ENCODE measurements at places on chromosomes 7 and 10. TPM values are rescaled to one million over a fixed set of nuclear protein-coding genes. Genes with fewer than 3 reads are reported as not detected.

GRCh38 chr7:148044173-148044572, 546.4 kb upstream of the C7orf33 start:
- DNase-seq: no peak

DNA sequence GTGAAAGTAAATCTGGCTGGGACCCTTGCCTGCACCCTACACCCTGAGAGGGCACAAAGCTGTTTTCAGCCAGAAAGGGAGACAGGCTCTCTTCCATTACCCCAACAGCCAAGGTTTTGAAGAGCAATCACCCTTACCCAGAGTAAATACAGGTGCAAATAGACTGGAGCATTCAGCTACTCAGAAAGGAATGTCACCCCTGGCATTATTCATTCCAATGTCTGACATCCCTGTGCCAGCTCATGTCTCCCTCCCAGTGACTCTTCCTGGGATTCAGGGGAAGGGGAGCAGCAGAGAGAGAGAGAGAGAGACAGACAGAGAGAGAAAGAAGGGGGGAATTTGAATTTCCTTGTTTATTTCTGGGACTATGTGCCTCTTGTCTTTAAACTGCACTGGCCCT, 611.8 kb downstream of the SORCS3 start:
- DNase-seq: no peak

- no peak for DNase-seq
Observed at GRCh38 chr7:44771358-44771757, 22.7 kb downstream of the ZMIZ2 start.

DNA sequence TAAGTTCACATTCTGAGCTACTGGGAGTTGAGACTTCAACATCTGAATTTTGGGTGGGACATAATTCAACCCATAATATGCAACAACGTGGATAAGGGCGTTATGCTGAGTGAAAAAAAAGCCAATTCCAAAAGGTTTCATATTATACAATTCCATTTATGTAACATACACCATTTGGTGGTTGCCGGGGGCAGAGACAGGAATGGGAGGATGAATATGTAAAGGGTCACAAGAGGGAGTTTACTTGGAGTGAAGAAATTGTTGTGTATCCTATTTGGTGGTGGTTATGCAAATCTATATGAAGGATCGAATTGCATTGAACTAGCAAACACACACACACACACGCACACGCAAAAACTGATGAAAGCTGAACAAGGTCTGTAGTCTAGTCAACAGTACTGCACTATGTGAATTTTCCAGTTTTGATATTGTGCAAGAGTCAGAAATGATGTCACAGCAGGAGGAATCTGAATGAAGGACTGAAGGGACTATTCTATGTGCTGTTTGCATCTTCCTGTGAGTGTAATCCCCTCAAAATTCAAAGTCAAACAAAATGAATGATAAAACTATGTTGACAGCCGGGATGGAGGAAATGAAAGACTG, 249.2 kb upstream of the HABP2 start:
- no peak for DNase-seq

DNA sequence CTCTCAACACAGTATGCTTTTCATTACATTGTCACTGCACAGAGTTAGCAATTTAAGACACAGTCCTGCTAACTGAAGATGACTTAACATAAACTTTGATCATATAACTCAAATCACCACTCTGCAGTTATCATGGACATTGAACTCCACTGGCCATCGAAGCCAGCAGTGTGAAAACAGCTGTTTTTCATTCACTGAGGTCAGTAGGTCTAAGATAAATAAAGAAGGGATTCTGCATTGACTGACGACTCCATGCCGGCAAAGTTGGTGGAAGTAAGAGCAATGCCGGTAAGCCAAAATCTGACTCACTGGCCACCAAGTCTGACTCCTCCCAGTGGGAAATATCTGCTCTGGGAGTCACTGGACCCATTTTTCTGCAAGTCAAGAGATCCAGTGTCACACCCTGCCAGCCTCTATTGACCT, 449.9 kb upstream of the ANKRD30A start:
- no peak for DNase-seq

DNA sequence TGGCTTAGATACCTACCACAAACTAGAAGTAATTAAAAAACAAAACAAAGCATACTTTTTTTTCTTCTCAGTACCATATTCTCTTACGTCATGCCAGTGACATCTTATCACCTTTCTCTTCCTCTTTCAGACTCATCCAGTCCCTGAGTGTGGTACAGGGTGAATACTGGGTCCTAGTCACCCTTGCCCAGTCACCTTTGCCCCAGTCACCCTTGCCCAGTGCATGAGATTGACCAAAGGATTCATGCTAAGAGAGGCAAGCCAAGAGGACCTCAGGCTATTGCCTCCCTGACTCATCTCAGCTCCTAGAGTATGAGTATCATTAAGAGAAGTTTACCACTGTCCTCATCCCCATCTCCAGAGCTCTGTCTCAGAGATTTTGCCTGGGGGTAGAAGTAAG, 10.0 kb upstream of the TSPAN12 start:
- DNase-seq: no peak

GRCh38 chr7:14828053-14828452, 74.5 kb downstream of the DGKB start:
- DNase-seq: no peak

GRCh38 chr10:103548006-103548405, 54.5 kb downstream of the NEURL1 start:
- DNase-seq: no peak

DNA sequence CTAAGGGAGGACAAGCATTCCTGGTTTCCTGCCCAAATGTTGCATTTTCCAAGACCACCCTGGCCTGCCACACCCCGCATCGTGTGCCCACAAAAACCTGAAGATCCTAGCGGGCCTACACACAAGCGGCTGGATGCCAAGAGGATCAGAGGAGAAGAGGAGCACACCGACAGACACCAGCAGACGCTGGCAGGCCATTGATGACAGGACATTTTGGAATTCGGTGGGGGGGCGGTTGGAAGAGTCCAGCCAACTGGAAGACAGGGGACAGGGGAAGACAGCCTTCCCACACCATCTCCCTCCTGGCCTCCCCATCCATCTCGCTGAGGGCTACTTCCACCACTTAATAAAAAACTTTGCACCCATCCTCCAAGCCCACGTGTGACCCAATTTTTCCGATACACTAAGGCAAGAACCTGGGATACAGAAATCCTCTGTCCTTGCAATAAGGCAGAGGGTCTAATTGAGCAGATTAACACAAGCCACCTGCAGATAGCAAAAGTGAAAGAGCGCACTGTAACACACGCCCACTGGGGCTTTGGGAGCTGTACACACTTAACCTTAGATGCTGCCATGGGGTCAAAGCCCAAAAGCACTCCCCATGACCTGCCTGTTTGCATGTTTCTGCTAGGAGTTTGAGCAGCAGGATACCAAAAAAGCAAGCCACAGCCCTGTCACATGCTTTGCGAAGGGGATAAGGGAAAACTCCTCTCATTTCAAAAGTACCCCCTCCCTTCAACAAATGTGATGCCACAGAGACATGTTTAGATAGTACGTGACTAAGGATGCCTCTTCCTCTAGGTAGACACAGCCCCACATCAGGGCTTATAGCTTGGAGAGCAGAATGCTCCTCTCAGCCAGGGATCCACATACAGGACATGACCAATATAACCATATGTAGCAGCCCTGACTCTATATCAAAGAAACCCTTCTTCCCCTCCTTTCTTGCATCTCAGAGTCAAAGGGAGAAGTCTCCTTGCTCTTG, 13.4 kb upstream of the SMNDC1 start:
- no peak for DNase-seq

DNA sequence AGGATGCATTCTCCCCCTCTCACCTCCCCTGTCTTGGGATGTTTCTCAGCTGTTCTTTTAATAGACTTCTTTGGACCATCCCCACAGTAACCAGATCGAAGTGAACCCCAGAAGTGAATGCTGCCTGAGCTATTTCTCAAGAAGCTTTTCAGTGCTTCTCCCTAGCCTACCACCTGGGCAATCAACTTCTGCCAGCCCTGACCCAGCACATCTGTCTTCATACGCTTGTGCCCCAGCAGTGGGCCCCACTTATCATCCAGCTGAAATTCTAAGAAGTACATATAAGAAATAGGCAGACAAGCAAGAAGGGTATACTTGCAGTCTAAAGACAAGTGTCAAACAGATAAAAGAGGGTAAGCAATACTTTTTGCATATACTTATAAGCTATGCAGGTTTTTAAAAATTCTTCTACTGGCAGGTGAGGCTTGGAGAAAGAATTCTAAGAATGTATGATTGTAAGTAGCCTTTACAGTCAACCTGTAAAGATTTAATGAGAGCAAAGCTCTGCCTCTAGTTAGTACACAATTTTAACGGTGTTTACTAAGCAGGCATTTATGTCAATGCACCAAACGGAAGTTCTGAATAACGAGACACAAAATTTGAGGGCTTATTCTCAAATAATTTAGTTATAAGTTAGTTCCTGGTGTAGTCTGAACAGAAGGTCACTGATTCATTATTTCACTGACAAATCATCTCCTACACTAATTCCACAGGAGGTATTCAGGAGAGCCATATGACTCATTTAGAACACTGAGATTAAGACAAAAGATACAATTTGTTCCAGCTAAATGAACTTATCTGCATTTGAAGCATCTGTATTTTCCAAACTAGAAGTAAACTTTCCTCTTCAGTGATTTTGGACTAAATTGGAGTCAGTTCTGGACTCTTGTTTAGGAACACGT, 83.3 kb downstream of the RNLS start:
- no peak for DNase-seq

DNA sequence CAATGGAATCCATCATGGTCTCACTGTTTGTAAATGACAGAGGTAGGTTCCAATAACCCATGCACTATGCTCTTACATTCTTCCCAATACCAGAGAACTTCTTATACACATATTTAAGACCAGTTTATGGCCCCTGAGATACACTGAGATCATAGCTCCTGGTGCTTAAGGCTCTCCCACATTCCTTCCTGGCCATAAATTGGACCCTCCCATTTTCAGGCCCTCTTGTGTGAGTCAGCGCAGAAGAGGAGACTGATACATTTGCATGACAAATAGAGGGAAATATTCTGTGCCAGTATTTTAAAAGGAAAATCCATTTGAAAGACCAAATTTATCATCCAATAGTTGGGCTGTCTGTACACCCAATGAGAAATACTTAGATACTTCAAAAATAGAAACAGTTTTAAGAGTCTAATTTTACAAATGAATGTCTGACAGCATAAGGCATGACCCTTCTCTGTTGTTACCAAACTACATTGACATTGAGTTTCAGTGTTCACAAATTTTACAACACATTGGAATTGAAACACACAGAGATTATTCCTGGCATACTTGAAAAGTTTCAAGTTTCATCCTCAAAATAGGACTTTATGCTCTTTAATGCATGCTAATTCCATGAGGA, 35.3 kb downstream of the SLC16A9 start:
- no peak for DNase-seq

- no peak for DNase-seq
Observed at GRCh38 chr10:125538947-125539731, 143.8 kb downstream of the TEX36 start.

GRCh38 chr7:42868480-42868879, 43.4 kb downstream of the C7orf25 start:
- no peak for DNase-seq

GRCh38 chr7:117202511-117202910, 120.3 kb downstream of the WNT2 start:
- no peak for DNase-seq

DNA sequence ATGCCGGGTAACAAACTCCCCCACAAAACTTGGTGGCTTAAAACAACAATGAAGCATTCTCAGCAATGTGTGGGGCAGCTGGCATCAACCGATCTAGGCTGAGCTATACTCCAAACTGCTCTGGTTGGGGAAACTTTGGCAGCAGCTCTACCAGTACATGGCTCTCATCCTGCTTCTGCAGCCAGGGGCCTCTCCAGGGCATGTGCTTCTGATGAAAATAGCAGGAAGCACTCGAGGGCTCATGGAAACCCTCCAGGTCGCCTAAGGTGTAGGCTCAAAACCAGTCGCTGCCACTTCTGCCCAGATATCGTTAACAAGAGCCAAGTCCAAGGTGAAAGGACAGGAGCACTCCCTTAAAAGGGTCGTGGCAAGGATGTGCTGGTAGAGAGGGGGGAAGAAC, 134.1 kb downstream of the TEX36 start:
- DNase-seq: no peak

- no peak for DNase-seq
Observed at GRCh38 chr7:24958399-24958798, 21.6 kb downstream of the OSBPL3 start.

DNA sequence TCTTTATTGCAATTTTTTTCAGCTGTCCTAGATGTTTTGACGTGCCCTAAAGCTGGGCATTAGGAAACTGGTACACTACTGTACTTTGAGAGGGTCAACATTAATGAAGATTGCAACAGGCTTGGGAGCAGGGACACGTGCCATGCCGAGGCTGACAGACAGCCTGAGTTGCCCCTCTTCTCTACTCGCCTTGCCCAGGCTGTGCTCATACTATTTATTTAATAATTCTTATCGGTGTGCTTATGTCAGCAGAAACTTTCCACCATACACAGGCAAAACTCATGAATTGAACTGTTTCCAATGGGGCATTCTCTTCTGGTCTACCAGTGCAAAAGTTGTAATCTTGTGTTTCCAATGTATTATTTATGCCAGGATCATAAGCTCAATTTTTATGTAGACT, 24.4 kb downstream of the C7orf57 start:
- DNase-seq: no peak

DNA sequence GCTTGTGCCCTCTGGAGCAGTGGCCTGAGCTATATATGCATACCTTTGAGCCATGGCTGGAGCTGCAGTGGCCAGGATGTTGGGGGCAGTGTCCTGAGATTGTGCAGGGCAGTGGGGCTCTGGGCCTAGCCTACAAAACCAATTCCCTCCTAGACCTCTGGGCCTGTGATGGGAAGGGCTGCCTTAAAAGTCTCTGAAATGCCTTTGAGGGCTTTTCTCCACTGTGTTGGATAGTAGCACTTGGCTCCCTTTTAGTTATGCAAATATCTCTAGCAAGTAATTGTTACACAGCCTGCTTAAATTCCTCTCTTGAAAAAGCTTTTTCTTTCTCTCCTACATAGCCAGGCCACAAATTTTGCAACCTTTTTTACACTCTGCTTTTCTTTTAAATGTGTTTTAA, 426.4 kb downstream of the ACTR3B start:
- DNase-seq: no peak

GRCh38 chr10:6364893-6365292, 162.2 kb downstream of the PFKFB3 start:
- DNase-seq: no peak

Gene TMEM26
- not detected for polyA plus RNA-seq

Gene OPN1SW
- not detected for polyA plus RNA-seq

Gene PKD2L1
- polyA plus RNA-seq: 0.48 TPM

Gene CCDC172
- not detected for polyA plus RNA-seq

Gene PSPH
- 1.9 TPM for polyA plus RNA-seq

Gene NUDT13
- 3.4 TPM for polyA plus RNA-seq

Gene OR9A2
- polyA plus RNA-seq: not detected

Gene ARHGAP19
- polyA plus RNA-seq: 6.4 TPM

Gene GPR26
- polyA plus RNA-seq: not detected

Gene ITPRID1
- polyA plus RNA-seq: not detected

Gene HILPDA
- 6.5 TPM for polyA plus RNA-seq

Gene FRMPD2
- polyA plus RNA-seq: not detected

Data from B cell (primary cell).